ENCODE measurements at places on chromosomes 3 and 15.

DNA sequence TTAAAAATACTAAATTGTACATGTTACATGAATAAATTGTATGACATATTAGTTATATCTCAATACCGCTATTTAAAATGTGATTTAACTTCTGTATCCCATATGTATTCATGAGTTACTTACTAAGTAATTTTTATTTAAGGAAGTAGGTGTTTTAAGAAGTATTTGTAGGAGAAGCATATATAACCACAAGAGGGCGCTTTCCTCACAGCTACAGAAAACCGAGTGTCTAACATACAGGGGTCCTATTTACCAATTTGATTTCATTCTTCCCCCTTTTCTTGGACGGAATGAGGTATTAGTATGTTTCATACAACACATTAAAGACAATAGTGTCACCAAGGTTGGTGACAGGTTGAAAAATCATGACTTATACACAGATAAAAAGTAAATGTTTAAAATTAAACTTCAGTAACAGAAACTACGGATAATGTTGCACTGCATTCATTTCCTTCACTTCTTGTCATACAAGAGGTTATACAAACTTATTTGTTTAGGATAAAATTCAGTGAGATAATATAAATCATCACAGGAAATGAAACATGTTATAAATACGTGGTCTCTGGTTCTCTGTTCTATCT, 253.6 kb downstream of the MAGI1 start:
- peak; percentile 2 for DNase-seq

GRCh38 chr3:66856533-66856932, 141.6 kb upstream of the KBTBD8 start:
- DNase-seq, result no peak

DNA sequence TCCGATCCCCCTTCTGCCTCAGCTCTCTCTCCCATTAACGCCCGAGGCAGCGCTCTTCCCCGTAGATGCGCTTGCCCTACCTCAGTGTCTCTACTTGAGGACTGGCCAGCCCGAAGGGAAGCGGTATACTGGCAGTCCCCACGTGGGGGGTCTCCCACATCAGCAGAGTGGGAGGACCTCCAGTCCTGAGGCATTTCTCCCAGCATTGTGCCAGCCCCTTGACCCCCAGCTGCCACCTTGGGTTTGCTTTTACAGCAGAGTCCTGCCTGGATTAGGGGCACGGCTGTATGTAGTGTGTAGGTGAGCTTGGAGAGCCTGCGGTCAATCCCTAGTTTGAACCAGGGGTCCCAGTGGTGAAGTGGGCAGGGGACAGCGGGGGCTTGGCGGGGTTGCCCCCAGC, 767 bp downstream of the SEMA3F start:
- DNase-seq, result no peak

- no peak for DNase-seq
These were observed 136.7 kb downstream of the AQP9 start for GRCh38 chr15:58274885-58275284.

DNA sequence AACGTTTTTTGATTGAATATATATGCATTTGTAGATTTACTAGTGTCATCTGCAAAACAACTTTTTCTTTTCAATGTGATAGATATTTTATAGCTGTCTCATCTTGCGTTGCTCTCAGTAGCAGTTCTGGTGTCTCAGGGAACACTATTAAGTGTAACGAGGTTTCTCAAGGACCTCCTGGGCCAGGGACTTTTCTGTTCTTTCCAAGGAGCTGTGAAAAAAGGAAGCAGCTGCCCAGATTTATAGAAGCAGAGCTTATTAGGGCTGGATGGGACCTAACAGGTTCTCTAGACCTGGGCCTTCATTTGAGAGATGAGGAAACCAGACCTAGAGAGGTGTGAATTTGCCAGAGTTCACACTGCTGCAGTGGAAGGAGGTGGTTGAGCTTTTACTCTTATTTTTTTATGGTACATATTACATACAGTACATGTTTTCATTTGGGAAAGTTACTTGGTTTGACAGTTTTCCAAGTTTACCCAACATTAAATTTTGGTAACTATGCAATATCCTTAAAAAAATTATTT, 16.1 kb downstream of the MAP2K1 start:
- no peak for DNase-seq

- DNase-seq, result peak; percentile 15
These were observed 525.8 kb upstream of the PROK2 start for GRCh38 chr3:72310419-72311380.

- DNase-seq, result no peak
These were observed 39.1 kb downstream of the OCA2 start for GRCh38 chr15:28060005-28060404.

DNA sequence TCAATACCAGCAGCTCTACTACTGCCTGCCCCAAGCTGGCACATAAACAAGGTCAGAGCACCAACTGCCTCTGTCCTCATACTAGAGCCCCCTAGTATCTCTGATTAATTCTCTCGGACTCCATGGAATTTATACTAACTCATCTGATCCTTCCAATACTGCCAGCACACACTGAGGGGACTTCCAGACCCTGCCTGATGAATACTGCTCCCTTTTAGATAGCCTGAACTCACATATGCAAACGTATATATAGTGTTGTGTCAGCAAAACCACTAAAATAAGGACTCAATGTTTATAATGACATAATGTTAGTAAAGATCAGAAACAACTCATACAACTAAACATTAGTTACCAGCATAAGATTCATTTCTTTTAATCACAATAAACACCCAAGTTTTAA, 25.0 kb downstream of the CEP70 start:
- DNase-seq, result no peak

Data from CD4-positive, alpha-beta T cell treated with Interleukin-4 for 4 hours (primary cell).